Hepatocyte (in vitro differentiated cells): ENCODE measurements at places on chromosomes 6 and 20. TPM values are rescaled to one million over a fixed set of nuclear protein-coding genes. Genes with fewer than 3 reads are reported as not detected.

- no peak overlapping the region for H3K4me3 ChIP-seq
- H3K4me1 ChIP-seq: no peaks in the 10 kb centered on the region
- H3K27me3 ChIP-seq: no peaks in the 10 kb centered on the region
- no peak for DNase-seq
Observed at GRCh38 chr6:162845972-162846371, 118.2 kb downstream of the PACRG start.

DNA sequence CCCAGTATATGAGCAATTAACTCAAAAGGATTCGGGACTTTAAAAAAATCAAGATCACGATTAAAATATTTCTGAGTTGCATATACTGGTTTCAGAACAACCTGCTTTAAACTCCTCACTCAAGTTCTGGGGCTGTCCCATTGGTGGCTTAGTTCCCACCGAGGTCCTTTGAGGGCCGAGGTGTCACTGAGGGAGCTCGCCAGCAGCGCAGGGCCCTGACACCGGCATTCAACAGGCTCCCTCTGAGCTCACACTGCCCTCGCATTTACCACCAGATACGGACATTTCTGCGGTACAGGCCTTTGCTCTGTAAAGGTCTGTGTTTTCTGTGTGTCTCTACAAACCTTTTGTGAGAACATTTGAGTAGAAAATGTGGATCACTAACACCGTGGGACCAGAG, 24.4 kb upstream of the BNIP5 start:
- no peak overlapping the region for H3K27ac ChIP-seq
- H3K4me1 ChIP-seq: peaks cover 4% of the 10 kb centered on the region
- DNase-seq: no peak
- H3K36me3 ChIP-seq: no peaks in the 10 kb centered on the region
- H3K27me3 ChIP-seq: no peaks in the 10 kb centered on the region

DNA sequence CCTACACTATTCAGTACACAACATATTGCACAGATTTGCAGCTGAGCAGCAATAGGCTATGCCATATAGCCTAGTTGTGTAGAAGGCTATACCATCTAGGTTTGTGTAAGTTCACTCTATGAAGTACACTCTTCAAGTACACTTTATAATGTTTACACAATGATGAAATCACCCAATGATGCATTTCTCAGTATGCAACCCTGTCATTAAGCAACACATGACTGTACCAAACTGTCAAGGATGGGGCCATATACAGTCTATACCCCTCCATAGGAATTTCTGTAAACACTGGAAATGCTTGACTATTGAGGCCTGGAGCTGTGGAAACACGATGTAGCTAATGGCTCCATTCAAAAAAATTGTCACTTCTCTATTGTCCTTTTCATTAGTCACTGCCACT, 535.4 kb downstream of the EPM2A start:
- H3K36me3 ChIP-seq: no peaks in the 10 kb centered on the region
- no peaks in the 10 kb centered on the region for H3K27me3 ChIP-seq
- H3K4me3 ChIP-seq: no peak overlapping the region
- peak; percentile 33 for DNase-seq
- H3K4me1 ChIP-seq: peaks cover 4% of the 10 kb centered on the region

DNA sequence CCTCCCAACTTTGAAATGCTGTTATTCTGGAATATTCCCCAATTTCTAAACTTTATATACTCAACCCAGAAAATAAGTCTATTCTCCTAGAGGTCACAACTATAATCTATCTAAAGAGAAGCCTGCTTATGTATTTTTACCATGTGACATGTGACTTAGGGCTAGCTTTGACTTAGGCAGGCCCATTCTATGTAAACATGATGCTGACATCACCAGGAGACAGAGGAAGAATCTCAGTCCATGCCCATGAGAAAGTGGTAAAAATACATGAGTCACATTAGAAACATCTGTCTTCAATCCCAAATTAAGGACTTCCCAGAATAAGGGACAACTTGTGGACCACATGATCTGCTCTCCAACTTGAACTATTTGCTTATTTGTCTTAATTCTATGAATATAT, 113.6 kb upstream of the ID4 start:
- no peaks in the 10 kb centered on the region for H3K36me3 ChIP-seq
- DNase-seq: peak; percentile 6
- peaks cover 7% of the 10 kb centered on the region for H3K4me1 ChIP-seq
- H3K27me3 ChIP-seq: no peaks in the 10 kb centered on the region
- no peak overlapping the region for H3K4me3 ChIP-seq

DNA sequence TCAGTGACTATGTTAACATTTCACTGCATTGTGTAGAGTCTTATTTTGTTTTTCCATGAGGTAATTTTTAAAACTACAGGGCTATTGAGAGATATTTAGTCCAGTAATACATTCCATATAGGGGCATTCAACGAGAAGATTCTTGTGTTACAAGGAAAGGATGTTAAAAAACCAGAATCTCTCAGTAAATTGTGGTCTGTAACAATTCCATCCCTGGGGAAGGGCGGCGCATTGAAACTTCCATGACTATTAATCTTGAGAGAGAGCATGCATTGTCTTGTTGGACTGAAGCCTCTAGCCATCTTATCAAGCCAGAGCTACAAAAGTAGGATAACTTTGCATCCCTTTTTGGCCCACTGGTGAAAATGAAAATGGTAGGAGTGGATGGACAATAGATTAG, 119.7 kb downstream of the BCKDHB start:
- H3K27ac ChIP-seq: peak overlapping the region; percentile 45
- no peak overlapping the region for H3K4me3 ChIP-seq
- H3K36me3 ChIP-seq: no peaks in the 10 kb centered on the region
- H3K27me3 ChIP-seq: no peaks in the 10 kb centered on the region
- no peak for DNase-seq

GRCh38 chr6:145086197-145086596, 649.1 kb downstream of the EPM2A start:
- no peak for DNase-seq
- H3K4me1 ChIP-seq: peaks cover 5% of the 10 kb centered on the region

GRCh38 chr6:119145111-119145510, 66.6 kb upstream of the FAM184A start:
- no peaks in the 10 kb centered on the region for H3K36me3 ChIP-seq
- H3K4me3 ChIP-seq: no peak overlapping the region
- H3K27ac ChIP-seq: no peak overlapping the region
- H3K4me1 ChIP-seq: peaks cover 21% of the 10 kb centered on the region
- no peak for DNase-seq
- H3K27me3 ChIP-seq: no peaks in the 10 kb centered on the region

DNA sequence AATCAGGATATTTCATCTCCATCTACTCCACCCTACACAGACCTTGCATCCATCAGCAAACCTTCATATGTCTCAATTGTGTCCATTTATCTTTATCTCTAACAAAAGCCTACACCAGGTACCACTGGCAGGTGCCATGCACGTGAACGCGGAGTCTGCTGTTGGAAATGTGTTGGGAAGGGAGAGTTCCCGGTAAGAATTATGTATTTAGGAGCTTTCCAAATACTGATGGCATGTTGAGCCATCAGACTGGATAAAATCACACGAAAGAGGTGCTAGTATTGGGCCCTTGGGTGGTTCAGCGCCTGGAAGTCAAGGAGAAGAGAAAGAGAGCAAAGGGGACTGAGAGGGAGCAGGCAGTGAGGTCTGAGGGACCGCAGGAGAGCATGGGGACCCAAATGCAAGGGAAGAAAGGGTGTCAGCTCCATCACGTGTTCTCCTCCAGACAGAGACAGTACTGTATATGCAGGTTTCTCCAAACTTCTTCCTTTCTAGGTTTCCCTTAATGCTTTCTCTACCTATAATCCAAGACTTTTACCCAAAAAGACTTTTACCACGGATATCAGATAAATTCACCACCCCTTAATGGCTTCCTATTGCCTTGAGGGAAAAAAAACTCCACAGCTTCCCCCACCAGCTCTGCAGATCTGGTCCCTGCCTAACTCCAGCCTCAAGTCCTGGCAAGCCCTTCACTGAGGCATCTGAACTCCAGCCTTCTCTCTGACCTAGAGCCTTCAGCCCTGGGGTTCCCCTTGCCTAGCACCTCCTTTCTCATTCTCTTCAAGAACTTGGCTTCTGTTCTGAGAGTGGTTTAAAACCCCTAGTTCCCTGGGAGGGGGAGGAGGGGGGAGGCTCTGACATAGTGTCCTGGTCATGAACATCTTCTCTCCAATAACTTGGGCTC, 4.8 kb upstream of the ZNF217 start:
- no peak overlapping the region for H3K4me3 ChIP-seq
- H3K27me3 ChIP-seq: no peaks in the 10 kb centered on the region
- H3K36me3 ChIP-seq: no peaks in the 10 kb centered on the region
- H3K27ac ChIP-seq: no peak overlapping the region
- no peak for DNase-seq

DNA sequence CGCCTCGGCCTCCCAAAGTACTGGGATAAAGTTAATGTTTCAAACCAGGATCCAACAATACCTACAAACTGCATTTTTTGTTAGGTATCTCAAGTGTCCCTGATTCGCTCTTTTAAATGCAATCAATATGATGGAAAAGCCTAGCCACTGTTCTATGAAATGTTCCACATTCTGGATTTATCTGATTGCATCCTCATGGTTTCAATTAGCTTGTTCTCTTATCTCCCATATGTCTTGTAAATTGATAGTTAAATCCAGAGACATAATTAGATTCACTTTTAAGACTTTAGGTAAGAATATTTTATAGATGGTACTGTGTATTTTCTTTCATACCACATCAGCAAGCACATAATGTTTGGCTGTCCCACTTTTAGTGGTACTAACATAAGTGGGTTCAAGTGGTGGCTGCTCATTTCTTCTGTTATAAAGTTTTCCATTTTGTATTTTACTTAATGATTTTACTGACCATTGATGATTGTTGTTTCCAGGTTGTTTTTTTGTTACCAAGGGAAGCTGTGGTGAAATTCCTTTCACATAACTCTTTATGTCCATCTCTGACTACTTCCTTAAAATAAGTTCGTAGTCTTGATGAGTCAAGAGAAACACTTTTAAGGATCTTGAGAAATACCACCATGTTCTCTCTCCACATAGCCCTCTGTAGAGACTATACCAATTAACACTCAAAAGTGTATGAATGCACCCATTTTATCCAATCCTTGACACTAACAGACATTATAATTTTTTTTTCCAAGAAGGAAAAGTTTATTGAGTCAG, 40.5 kb downstream of the RNGTT start:
- no peak overlapping the region for H3K27ac ChIP-seq
- H3K36me3 ChIP-seq: no peaks in the 10 kb centered on the region
- no peaks in the 10 kb centered on the region for H3K4me1 ChIP-seq
- DNase-seq: no peak

DNA sequence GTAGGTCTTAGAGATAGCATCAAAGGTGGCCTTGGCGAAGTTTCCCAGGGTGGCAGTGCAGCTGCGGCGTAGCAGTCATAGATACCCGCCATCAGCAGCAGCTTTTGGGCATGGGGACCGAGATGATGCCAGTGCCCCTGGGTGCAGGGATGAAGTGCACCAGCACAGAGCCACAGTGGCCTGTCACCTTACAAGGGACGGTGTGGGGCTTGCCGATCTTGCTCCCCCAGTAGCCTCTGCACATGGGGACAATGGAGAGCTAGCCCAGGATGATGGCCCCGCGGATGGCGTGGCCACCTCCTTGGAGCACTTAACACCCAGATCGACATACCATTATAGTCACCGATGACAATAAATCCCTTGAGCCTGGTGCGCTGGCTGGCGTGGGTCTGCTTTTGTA, 195.5 kb downstream of the ZMYND8 start:
- H3K4me3 ChIP-seq: no peak overlapping the region
- H3K4me1 ChIP-seq: no peaks in the 10 kb centered on the region
- DNase-seq: no peak
- no peaks in the 10 kb centered on the region for H3K27me3 ChIP-seq
- H3K27ac ChIP-seq: no peak overlapping the region

- H3K4me3 ChIP-seq: no peak overlapping the region
- no peaks in the 10 kb centered on the region for H3K36me3 ChIP-seq
- H3K27me3 ChIP-seq: no peaks in the 10 kb centered on the region
- no peak overlapping the region for H3K27ac ChIP-seq
- DNase-seq: no peak
- H3K4me1 ChIP-seq: no peaks in the 10 kb centered on the region
Observed at GRCh38 chr20:17634661-17635331, 47.2 kb downstream of the RRBP1 start.

DNA sequence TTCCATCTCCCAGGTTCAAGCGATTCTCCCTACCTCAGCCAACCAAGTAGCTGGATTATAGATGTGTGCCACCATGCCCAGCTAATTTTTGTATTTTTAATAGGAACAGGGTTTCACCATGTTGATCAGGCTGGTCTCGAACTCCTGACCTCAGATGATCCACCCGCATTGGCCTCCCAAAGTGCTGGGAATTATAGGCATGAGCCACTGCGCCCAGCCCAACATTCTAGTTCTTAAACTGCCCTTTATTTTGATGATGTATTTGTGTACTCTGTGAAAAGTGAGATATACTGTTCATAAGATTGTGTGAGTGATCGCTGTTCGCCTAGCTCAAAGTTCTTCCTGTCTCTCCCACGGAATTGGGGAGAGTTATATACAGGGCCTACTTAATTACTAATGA, 93.1 kb downstream of the HFE start:
- no peaks in the 10 kb centered on the region for H3K36me3 ChIP-seq
- no peak for DNase-seq
- no peak overlapping the region for H3K4me3 ChIP-seq
- no peak overlapping the region for H3K27ac ChIP-seq

DNA sequence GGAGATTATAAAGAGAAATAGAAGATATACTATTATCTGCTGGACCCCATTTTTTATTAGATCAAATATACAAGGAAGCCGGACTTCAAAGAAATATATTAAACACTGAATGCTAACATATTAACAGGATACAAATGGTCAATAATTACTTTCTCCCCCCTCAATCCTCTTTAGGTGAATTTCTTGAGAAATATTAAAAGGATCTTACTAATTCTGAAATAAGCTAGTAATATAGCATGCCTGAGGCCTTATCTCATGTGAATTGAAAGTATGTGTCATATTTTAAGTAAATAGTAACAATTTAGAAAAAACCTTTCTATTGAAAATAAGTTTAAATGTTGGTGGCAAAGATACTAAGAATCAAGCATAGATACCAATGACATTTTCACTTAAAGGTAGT, 954.7 kb upstream of the MAN1A1 start:
- no peak overlapping the region for H3K27ac ChIP-seq
- H3K27me3 ChIP-seq: no peaks in the 10 kb centered on the region
- H3K4me3 ChIP-seq: no peak overlapping the region
- H3K4me1 ChIP-seq: no peaks in the 10 kb centered on the region

- peaks cover 27% of the 10 kb centered on the region for H3K4me1 ChIP-seq
- DNase-seq: no peak
- H3K27me3 ChIP-seq: peaks cover 33% of the 10 kb centered on the region
- peak overlapping the region; percentile 3 for H3K27ac ChIP-seq
- peak overlapping the region; percentile 31 for H3K4me3 ChIP-seq
Observed at GRCh38 chr20:62641321-62642050, 817 bp upstream of the SLCO4A1 start.

GRCh38 chr6:47440719-47441118, 36.9 kb upstream of the CD2AP start:
- H3K4me3 ChIP-seq: no peak overlapping the region
- no peaks in the 10 kb centered on the region for H3K36me3 ChIP-seq
- DNase-seq: no peak
- no peak overlapping the region for H3K27ac ChIP-seq
- no peaks in the 10 kb centered on the region for H3K27me3 ChIP-seq

- DNase-seq: no peak
- no peaks in the 10 kb centered on the region for H3K36me3 ChIP-seq
- H3K27me3 ChIP-seq: no peaks in the 10 kb centered on the region
- H3K27ac ChIP-seq: no peak overlapping the region
- H3K4me3 ChIP-seq: no peak overlapping the region
Observed at GRCh38 chr6:28371706-28372451, 22.1 kb downstream of the ZKSCAN3 start.

Gene TMEM217
- 0.87 and 2.7 TPM in 2 replicates for total RNA-seq

Gene RNASET2
- 118 and 144 TPM in 2 replicates for total RNA-seq

Gene GSTA1
- total RNA-seq: 1,177 and 1,195 TPM in 2 replicates

Gene MLIP
- 0.96 and 1.2 TPM in 2 replicates for total RNA-seq

Gene PKIB
- total RNA-seq: 144 and 172 TPM in 2 replicates
